T-helper 1 cell (primary cell): ENCODE measurements at places on chromosomes 3 and 15.

GRCh38 chr3:189109145-189109544 is 62.6 kb upstream of the TPRG1 start:
- DNase-seq, result no peak

DNA sequence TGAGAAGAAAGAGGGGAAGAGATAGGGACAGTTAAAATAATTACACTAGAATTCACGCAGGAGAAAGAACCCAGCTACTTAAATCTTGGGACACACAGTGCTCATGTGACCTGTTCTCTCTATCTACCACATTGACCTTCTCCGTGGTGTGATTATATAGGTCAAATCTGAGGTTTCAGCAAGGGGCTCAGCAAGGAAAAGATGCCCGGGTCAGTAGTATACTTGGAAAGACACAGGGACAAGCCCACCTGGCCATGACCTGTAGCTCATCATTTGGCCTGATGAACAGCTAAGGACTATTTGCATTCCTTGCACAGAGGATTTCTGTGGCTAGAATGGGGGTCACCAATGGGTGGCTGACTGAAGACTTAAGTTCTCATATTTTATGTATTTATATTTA is 71.9 kb downstream of the SSR3 start:
- no peak for DNase-seq

- DNase-seq, result no peak
Measured at GRCh38 chr15:37122703-37123102, 22.4 kb upstream of the MEIS2 start.

GRCh38 chr3:189239616-189240015 is 67.8 kb downstream of the TPRG1 start:
- no peak for DNase-seq
